ENCODE measurements at places on chromosomes 5 and 9.

DNA sequence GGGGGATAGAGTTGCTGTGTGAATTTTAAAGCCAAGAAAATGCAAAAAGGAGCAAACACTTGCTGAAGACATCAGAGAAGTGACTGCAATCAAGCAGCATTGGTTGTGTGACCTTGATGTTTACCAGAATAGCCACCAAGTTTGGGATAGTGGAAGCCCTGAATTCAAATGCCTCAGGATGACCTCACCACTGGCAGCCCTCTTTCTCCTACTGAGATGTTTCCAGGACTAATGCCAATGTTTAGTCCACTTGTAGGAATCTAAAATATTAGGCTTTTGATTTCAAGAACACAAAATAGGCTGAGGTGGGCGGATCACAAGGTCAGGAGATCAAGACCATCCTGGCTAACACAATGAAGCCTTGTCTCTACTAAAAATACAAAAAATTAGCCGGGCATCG, 112.2 kb upstream of the NUDT12 start:
- no peak for DNase-seq

- no peak for DNase-seq
These were observed 583.5 kb downstream of the ZNF608 start for GRCh38 chr5:124162767-124163532.

GRCh38 chr5:67873935-67874334, 341.6 kb upstream of the PIK3R1 start:
- no peak for DNase-seq

DNA sequence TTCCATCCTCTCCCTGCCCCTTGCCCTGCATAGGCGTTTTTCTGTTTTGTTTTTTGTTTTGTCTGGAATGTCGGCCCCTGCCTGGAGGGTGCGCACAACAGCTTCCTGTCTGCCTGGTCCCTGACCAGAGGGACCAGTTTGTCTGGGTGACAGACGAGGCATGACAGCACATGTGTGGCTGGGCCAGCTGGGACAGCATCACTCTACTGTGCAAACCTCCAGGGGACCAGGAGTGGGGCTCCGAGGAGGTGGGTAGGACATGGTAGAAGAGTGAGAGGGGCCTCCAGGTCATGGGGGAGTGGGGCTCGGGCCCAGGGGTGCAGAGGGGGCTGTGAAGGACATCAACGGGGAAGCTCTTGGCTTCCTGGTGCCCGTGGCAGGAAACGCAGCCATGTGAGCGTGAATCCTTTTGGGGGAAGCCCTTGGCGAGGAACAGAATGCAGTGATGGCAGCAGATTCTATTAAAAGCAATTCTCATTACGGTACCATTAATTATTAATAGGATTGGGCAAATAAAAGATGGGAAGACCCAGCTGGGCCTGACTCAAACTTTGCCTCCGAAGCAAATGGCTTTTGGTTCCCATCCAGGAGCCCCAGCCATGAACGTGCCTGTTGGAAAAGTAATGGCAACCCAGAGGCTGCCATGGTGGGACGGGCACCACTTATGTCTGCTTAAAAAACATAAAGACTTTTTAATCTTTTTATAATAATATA, 184.4 kb upstream of the IER5L start:
- no peak for DNase-seq

DNA sequence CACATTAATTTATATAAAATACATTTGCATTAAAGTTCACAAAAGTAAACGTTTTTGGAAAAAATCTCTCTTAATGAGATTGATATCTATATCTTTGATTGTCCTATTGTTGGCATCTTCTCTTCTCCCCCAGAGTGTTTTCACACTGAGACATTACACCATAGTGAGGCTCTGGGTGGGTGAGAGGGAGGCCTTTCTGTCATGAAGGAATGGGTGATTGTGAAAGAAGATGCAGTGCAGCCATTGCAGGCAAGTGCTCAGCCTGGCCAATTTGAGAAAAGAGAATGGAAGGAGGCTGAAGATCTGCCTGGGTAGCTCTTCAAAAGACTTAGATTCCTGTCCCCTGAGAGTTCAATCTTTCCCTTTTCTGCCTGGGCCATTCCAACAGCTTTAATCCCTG, 140.8 kb downstream of the SLC12A2 start:
- no peak for DNase-seq

DNA sequence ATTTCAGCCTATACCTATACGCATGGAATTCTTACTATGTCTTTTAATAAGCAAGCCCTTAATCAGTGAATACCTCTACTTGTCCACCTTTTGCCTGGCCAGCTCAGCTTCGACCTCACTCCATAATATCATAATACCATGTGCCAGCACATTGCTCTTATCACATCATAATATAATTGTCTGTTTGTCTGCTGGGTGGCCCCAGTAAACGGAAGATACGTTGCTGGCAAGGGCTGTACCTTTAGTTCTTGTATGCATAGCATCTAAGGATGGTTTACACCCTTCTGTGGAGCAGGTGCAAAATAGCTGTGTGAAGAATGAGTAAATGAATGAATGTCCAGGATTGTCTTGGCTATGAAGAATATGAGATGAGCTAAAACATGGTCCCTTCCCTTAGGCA, 29.9 kb downstream of the SV2C start:
- DNase-seq = no peak

- DNase-seq = no peak
These were observed 5.1 kb upstream of the WWC1 start for GRCh38 chr5:168286386-168286785.

DNA sequence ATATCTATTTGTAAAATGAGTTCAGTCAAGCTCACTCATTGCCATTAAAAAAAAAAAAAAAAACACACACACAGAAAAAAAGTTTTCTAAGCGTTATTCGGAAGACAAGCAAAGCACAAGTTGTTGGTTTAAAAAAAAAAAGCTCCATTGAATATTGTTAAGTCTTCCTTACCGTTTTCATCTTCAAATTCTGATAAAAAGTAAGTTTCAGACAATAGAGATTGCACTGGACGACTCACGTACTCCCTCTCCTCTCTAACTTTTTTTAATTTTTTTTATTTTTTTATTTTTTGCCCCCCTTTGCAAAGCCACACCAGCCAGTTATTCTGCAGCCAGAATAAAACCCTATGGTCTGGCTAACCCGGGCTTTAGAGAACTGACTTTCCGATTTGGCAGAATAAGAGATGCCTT, 544 bp downstream of the ADAMTS6 start:
- DNase-seq = no peak

DNA sequence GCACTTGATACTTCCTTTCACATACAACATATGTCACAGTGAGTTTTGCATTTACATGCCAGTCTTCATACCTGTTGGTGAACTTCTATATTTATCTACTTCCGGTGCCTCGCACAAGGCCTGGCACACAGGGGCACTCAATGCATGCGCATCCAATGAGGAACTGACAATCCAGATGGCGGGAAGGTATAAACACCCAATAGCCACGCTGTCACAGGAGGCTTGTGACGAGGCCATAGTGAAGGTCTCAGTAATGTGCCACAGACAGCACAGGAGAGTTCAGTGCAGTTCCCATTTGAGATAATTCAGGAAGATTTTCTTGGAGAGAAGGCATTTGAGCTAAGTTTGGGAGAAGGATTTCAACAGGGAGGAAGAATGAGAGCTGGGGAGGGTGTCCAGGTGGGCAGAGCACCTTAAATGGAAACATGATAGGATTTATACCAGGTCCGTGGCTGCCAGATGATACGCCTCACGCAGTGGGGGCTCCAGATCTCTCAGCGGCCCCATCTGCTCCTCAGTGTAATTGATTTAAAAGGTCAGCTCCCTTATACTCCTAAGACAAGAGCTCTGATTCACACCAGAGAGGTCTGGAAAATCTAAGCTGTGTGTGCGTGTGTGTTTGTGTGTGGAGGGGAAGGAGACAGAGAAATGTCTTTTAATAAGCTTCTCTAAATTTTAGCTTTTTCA, 206.2 kb downstream of the DCP2 start:
- DNase-seq = peak; percentile 93

DNA sequence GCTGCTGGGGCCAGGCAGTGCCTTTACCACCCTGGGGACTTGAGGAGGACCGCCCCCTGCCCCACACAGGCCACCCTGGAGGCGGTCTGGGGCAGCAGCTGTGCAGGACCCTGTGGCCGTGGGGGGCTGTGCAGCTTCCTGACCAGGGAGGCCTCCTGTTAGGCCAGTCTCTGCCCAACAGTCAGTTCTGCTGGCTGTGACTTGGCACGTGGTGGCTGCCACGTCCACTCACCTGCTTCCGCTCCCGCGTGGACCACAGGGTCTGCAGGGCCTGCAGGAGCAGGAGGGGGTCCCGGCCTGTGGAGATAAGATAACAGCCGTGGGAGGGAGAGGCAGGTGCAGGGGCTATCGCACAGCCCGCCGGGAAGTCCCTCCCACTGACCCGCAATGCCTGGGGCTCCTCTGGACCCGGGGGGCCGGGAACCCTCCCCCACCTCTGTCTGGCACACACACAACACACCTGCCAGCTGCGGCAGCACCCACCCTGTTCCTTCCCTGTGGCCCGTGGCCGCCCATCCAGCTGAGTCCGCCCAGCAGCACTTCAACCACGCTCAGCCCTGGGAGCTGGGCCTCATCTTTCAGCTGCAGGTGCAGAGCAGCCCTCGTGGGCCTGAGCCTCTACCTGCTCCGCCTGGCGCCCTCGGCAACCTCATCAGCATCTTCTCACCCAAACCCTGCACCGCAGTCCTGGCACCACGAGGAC, 39.7 kb downstream of the EXD3 start:
- DNase-seq = no peak

DNA sequence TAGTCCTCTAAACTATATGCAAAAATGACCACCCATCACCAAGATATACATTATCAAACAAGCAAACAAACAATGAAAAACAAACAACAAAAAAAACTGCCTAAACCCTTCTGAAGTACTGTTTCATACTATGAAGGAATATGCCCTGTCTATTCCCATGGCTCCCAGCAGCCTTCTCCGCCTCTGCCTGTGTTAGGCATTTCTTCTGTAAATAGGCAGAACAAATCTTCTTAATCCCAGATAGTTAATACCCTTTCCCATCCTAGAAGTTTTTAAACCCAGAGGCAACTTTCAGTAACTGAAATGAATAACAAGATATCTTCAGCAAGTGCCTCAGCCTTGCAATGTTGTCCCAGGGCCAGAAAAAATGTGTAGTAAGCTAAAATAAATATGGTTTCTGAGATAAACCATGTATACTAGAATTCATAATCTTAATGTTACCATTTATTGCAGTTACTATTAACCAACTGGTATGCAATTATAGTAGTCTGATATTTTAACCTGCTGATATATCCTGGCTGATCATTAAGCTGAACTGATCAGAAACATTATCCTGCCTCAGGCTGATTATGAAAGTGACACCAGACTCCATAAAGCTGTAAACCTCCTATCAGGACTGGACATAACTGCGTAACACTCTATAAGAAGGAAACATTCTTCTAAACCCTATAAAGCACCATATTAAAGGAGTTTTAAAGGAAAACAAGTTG, 68.5 kb downstream of the ANKRD31 start:
- DNase-seq = no peak

DNA sequence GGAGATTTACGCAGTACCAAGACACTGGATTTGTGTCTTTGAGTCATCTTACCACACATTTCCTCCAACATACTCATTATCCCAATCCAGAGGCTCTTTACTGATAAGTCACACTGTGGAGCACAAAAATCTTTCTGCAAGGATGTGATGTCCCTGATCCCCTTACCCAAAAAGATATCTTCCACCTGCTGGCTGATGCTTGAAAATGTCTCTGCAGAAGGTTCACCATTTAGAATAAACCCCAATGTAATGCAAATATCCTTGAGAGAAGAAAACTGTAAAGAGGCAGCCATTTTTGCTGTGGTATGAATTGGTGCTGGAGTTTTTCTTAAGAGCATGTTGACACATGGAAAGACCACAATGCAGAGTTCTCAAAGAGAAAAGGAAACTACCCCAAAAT, 65.7 kb upstream of the RORB start:
- no peak for DNase-seq

DNA sequence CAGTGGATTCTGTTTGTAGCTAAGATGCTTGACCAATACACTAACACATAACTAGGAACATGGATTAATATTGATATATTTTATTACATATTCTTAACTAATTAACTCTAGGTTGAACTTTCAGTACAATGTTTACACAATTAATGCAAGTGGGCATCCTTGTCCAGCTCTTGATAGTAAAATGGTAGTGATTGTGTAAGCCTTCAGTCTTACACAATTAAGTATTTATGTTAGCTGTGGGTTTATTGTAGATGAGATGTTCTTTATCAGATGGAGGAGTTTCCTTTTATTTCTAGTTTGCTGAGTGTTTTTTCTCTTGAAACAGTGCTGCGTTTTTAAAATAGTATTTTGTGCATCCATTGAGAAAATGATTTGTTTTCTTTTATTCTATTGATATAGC, 1210.8 kb downstream of the CDH12 start:
- DNase-seq = no peak

- no peak for DNase-seq
These were observed 268.6 kb upstream of the ARRDC3 start for GRCh38 chr5:91651704-91652103.

- no peak for DNase-seq
These were observed 55.3 kb downstream of the WNK2 start for GRCh38 chr9:93238953-93239925.

GRCh38 chr5:95841914-95842812, 19.6 kb upstream of the GLRX start:
- no peak for DNase-seq

GRCh38 chr9:134951461-134951860, 33.7 kb upstream of the FCN1 start:
- no peak for DNase-seq

DNA sequence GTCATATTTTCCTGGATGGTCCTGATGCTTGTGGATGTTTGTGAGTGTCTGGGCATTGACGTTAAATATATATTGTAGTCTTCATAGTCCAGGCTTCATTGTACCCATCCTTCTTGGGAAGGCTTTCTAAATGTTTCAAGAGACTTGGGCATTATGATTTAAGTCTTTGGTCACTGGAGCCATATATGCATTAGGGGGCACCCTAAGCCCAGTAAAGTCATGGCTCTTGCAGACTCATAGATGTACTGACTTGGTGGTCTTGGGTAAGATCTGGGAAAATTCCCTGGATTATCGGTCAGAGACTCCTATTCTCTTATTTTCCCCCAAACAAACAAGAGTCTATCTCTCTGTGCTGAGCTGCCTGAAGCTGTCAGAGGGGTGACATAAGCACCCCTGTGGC, 271.1 kb downstream of the TRIM36 start:
- no peak for DNase-seq

DNA sequence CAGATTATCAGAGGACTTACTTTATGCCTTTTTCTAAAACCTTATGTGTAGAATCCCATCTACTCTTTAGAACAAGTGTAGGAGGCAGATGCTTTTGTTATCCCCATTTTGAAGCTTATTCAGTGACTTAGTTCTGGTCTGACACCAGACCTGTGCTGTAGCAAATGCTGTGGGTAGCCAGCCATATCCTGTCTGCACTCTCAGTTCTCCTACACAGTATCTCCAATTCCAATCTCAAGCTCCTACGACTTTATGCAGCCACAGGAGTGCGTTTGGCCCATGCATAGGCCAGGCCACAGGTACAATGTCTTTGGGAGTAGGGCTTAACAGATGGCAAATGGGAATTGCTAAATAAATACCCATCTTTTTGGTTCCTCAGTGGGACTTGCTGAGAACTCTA, 292.6 kb downstream of the MCTP1 start:
- DNase-seq = no peak

- DNase-seq = no peak
These were observed 25.1 kb downstream of the ACSL6 start for GRCh38 chr5:131986161-131986912.

- no peak for DNase-seq
These were observed 97.0 kb downstream of the FOCAD start for GRCh38 chr9:20781092-20781491.

Data from NCI-H524 treated with DMSO at 0.1 percent for 48 hours (cell line).